ENCODE measurements at places on chromosomes 12 and 14.

- no peak for DNase-seq
Observed at GRCh38 chr12:126430921-126431320, 1365.7 kb downstream of the AACS start.

- no peak for DNase-seq
Observed at GRCh38 chr12:80754274-80754673, 37.6 kb downstream of the MYF5 start.

- peak; percentile 95 for DNase-seq
Observed at GRCh38 chr12:124457287-124458219, 109.9 kb downstream of the NCOR2 start.

DNA sequence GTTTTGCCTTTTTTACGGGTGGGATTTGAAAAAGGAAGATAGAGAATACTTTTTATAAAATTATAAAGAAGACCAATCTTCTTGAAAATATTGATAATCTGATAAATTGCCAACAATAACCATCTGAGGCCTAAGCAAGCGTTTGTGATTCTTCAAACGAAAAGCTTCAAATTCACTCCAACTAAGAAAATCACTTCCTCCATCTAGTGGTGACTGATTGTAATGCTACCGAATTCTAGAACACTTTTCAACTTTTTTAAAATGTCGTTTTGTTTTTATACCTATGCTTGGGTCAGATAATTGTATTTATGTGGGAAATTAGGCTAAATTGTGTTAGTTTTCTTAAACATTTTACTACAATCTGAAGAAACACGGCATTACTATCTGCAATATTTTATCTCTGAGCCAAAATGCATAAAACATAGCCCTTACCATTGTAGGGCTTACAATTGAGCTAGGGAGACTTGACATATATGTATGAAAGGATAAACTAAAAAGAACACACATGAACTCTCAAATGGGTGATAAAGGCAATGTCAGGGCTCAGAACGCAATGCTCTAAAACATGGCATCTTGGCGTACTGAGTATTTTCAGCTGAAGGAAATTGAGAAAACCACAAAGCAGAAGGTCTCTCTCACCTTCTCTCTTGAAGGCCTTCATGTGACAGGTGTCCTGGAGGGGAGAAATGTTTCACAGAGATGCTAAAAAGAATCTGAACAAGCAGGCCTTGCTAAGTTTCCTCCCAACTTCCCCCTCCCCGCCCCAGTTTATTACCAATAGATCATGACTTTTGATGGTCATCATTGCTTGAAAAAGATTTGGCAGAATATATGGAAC is 36.8 kb upstream of the G2E3 start:
- DNase-seq = no peak

DNA sequence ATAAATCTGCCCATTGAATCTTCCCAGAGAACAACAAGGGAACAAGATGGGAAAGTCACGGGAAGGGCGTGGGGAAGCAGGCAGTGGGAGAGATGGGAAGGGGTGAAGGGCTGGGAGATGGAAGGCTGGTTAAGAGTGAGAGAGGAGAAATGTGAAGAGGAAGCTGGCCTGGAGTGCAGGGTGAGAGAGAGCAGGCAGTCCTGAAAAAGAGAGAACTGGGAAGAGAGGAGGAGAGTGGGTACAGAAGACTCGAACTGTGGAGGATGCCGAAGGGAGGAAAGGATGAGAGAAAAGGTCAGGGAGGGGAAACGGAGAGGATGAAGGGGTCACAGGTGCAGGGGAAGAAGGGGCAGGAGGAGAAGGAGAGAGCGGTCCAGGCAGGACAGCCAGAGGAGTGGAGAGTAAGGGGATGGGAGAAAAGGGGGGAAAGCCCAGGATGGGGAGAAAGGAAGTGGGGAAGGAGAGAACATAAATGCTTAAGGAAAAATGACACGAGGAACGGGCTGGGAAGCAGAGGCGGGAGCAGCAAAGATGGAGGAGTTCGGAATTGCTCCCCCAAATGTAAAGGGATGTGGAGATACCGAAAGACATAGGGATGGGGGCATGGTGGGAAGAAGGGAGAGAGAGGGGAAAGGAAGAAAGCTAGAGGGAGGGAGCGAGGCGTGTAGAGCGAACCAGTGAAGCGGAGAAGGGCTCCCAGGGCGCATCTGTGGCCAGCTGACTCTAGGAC is 1.2 kb downstream of the PIANP start:
- peak; percentile 41 for DNase-seq

DNA sequence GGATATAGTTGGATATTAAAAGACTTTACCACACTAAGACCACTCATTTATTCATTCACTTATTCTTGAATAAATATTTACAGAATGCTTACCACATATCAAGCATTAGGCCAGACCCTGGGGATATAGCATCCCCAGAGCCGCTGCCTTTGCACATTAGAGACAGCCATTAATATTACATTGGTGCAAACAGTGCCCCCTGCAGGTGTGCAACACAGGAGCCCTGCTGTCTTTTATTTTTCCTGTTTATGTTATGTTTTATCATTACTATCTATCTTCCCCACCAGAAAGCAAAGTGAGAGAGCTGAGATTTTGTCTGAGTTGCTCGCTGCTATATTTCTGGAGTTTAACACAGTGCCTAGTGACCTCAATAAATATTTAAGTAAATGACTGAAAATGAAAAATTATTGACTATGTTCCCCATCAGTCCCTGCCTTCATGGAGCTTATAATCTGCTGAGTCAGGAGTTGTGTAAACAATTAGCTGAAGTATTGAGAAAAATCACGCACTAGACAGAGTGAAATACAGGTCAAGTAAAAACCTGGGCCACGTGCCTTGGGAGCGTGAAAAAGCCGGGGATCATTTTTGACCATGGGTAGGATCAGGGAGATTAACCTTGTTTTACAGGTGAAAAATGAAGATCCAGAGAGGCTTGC is 301.6 kb downstream of the PCNX1 start:
- DNase-seq = no peak

DNA sequence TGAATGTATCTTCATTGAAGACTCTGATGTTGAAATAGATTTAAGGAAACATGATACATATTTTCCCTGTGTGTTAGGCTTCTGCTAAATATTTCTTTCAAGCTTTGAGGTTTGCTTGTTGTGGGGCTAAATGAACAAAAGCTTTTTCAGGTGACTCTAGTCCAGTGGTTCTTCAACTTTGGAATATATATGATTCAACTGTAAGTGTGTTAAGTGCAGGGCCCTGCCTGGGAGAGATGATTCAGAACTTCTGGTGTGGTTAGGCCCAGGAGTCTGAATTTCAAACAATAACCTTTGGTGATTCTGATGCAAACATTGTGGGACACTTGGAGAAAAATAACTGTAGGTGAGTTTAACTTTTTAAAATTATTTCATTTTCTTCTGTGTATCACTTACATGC is 93.0 kb downstream of the TRHDE start:
- DNase-seq = no peak

- no peak for DNase-seq
Observed at GRCh38 chr14:65565948-65566347, 153.4 kb downstream of the FUT8 start.

DNA sequence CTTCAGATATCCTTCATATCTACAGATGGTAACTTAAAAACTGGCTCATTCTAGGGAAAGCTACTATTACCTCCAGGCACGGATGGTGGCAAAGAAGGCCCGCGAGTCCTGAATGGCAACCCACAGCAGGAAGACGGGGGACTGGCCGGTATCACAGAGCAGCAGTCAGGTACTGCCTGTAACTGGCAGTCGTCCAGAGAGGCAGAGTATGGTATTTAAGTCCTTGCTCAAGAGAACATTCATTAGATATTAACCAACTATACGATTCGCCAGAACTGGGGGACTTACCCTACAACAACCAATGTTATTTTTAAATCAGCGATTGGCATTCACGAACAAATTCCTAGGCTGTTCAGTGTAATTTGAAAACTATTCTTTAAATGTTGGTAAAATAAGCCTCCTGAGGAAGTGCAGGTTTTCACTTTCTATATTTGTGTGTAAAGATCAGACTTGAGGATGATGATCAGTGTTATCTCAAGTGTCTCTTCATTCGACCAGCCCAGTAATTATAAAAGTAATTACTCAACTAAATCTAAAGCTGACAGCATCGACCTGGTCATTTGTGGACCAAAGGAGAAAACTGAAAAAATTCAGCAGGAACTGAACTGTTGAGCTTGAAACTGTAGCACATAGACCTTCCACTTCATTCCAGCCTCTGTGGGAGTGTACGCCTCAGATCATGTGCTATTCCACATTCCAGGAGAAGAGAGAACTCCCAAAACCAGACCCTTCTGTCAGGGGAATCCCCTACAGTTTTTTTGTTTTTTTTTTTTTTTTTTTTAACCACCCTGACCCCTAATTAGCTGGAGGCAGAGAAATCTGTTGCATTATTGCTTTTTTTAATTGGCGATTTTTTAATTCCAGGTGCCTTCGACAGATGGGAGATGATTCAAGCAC is 75.6 kb downstream of the ESR2 start:
- DNase-seq = no peak

- DNase-seq = no peak
Observed at GRCh38 chr12:27922531-27923139, 49.9 kb downstream of the PTHLH start.

DNA sequence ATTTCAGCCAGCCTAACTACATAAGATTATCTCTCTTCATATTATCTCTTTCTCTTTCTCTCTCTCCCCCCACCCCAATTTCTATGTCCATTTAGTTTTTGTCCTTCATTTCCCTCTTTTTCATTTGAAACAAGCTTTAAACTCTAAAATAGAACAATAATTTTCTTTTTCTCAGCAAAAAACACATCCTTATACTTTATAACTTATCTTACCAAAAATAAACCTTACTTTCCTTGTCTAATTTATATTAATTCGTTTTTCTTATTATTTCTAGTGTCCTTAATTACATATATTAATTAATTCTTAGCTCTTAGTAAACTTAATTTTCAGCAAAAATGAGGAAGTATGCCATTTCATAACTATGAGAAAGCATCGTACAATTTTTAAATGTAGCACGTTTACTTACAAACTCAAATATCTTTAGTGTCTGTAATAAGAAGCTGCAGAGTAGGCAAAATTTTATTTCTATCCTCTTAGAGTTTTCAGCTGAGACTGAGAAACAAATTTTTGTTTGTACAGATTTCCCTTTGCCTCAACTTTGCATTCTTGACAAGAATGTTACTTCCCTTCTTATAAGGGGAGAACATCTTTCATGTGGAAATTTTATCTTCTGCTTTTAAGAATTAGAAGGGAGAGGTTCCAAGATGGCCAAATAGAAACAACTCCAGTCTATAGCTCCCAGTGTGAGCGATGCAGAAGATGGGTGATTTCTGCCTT is 65.1 kb upstream of the ST8SIA1 start:
- no peak for DNase-seq

- no peak for DNase-seq
Observed at GRCh38 chr12:34626363-34627157, 604.3 kb downstream of the ALG10 start.

GRCh38 chr12:11734580-11735180 is 85.2 kb downstream of the ETV6 start:
- DNase-seq = no peak

DNA sequence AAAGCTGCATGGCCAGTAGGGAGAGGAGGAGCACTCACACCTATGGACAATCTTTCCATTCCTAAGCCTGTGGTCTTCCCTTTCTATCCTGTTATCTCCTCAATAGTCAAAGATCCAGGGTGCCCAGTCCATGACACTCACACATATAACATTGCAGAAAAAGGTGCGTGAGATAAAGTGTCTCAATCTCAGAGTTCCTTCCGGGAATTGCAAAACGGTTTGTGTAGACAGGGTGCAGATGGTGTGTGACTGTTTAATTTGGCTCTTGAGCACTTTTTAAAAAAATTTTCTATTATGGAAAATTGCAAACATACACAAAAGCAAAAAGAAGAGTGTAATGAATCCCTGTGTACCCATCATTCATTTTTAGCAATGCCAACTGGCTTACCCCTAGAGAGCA is 1493.6 kb downstream of the AACS start:
- DNase-seq = no peak

- DNase-seq = no peak
Observed at GRCh38 chr14:52348279-52348678, 34.2 kb downstream of the PTGER2 start.

DNA sequence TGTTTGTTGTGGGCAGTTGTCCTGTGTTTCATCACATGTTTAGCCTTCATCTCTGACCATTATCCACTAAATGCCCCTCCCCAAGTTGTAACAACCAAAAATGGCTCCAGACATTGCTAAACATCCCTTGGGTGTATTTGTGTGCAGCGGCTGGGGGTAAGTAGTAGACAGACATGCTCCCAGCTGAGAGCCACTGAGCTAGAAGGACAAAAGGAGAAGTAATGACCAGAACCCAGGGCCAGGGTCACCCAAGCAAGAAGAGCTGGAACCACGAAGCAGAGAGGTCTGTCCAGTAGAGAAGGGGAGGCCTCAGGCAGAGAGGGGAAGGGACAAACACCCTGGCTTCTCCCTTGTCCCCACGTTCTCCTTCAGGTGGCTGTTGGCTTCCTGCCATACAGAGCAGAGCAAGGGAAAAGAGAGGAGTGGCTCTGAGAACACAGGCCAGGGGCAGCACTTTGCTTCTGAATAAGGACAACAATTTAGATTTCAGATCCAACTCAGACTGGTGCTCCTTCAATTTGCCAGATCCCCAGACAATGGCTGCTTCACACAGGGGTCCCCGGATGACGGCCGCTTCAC is 55.2 kb downstream of the NDUFA12 start:
- DNase-seq = no peak

- no peak for DNase-seq
Observed at GRCh38 chr14:31768355-31768754, 207.2 kb downstream of the NUBPL start.

DNA sequence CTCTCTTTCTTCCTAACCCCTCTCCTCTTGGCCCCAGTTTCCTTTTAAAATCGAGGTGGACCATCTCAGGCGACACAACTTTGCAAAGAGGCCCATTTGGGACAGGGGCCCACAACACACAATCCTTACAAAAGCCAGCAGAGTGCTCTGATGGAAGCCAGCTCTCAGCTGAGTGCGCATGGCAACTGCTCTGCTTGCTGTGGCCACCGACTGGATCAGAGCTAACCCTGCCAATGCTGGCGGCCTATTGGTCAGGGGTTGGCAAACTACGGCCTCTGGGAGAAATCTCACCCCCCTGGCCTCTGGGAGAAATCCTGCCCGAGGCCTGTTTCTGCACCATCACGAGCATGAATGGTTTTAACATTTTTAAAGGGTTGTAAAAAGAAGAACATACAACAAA is 55.0 kb downstream of the AMN start:
- DNase-seq = no peak

DNA sequence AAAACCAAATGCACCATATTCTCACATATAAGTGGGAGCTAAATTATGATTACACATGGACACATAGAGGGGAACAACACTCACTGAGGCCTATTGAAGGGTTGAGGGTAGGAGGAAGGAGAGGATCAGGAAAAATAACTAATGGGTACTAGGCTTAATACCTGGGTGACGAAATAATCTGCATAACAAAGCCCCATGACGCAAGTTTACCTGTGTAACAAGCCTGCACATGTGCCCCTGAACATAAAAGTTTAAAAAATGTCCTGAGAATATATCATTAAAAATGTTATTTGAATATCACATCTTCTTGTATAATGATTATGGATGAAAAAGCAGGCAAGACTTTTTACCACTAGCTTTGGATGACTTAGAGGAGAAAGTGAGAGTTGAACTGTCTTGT is 138.0 kb upstream of the NOVA1 start:
- DNase-seq = no peak

Data from sigmoid colon (tissue), 7 donors.